Activated CD4-positive, alpha-beta T cell treated with anti-CD3 and anti-CD28 coated beads, Interleukin-2, amount 10 ng/mL, durations not matched to agents 7 days and 5 days (primary cell): ENCODE measurements at places on chromosomes 3 and 15.

- DNase-seq, result no peak
Measured at GRCh38 chr3:182755308-182755707, 38.0 kb upstream of the ATP11B start.

GRCh38 chr3:185732782-185733181 lies 92.1 kb downstream of the IGF2BP2 start:
- no peak for DNase-seq

- DNase-seq, result peak; percentile 77
Measured at GRCh38 chr3:194682694-194683310, 2.9 kb upstream of the FAM43A start.

GRCh38 chr3:167602041-167602440 lies 51.7 kb downstream of the WDR49 start:
- DNase-seq, result no peak

DNA sequence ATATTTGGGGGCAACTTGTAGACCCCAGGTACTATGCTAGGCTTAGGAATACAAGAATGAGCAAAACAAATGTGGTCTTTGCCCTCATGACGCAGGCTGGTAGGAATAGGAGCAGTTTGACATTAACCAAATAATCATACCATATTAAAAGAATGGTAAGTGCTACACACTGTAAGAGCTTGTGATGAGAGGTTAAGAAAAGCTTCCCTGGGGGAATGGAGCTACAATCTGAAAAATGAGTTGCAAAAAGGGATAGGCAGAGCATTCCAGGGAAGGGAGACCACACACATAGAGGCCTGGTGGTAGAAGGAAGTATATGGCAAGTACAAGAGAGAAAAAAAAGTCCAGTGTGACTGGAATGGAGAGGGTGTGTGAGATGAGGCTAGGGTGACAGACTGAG lies 37.3 kb downstream of the TMOD3 start:
- no peak for DNase-seq

DNA sequence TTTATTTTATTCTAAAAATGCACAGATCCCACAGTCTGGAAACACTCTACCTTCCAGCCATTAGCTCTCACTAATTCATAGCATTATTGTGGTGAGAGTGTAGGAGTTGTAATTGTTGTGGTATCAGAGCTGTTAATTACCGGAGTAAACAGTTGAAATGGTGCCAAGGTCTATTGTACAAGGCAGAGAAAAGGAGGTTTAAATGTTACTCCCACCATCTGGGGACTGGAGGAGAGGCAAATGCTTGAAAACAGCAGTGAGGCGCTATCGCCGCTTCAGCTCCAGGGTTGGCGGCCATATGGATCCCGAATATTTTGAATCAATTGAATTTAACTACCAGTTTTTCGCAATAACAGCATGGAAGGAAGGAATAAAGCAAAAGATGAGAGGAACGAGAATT lies 113.1 kb upstream of the C15orf61 start:
- DNase-seq, result no peak

DNA sequence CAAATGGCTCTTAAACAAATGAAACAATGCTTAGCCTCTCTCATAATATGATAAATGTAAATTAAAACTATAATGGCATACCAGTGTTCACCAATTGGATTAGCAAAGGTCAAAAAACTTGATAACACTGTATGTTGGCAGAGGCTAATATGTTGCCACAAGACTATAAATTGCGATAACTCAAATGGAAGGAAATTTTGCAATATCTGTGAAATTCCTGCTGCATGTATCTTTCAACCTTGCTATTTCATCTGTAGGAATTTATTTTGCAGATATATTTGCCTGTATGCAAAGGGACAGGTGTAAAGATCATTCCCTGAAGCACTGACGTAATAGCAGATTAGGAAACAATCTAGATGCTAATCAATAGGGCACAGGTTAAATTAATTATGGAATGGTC lies 191.4 kb upstream of the EIF1B start:
- no peak for DNase-seq

DNA sequence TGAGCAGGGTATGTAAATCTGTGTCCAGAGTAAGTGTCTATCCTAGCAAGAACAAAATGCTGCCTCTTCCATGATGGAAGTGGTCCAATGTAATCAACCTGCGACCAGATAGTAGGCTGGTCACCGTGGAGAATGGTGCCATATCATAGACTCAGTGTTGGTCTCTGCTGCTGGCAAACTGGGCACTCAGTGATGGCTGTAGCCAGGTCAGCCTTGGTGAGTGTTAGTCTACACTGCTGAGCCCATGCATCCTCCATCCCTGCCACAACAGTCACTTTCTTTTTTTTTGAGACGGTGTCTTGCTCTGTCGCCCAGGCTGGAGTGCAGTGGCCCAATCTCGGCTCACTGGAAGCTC lies 69.3 kb downstream of the CHRD start:
- DNase-seq, result no peak

- DNase-seq, result no peak
Measured at GRCh38 chr3:89101251-89101650, 6.2 kb upstream of the EPHA3 start.

- no peak for DNase-seq
Measured at GRCh38 chr3:193585530-193585929, 7.5 kb upstream of the OPA1 start.

DNA sequence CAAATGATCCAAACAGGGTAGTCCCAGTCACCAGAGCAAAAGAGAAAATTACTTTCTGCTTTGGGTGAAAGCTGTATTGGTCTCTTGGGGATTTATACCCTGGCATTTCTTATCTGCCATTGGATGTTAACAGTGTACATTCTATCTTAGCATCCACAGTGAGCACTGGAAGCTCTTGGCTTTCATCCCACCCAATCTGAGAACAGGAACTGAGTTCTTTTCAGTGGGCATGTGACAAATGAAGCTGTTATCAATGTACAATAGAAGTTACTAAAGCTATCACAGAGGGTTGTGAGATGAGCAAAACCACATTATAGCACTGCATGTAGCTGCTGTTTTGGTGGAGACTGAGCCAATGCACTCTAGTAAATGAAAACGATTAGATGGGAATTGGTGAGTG lies 300.7 kb downstream of the TUSC7 start:
- no peak for DNase-seq

DNA sequence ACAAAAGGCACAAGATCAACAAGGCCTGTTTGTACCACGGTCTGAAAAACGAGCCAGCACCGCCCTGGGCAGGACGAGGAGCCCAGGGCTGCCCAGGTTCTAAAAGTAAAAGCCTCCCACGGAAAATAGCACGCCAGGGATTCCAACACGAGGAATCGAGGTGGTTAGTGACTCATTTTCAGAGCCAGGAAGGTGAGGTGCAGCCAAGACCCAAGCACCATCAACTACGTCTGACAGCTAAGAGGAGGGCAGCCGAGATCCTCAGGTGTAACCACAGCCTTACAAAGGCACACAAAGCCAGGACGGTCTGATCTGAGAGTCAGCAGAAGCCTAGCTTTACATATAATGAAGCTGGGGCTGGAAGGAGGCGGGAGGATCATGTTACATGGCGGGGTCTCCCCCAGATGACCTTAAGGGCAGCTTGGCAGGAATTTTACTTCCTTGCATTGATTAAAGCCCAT lies 52.5 kb downstream of the ATP10A start:
- DNase-seq, result peak; percentile 31

- DNase-seq, result peak; percentile 19
Measured at GRCh38 chr3:51538115-51538458, 432 bp upstream of the RAD54L2 start.

DNA sequence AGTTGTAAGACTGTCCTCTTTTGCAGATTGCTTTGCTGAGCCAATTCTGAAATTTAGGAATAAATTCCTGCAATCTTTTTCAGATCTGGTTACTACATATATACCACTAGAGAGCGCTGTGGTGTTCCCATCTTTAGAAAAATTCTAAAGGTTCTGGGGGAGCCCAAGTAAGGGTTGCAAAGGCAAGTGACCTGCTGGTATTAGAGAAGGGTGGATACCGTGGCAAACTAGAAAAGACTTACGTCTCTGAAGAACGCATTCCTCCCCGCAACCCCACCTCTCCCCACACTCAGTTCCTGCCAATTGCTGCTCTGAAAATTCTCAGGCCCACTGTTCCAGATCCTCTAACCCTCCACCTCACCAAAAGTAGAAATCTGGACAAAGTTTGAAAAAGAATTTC lies 48.5 kb downstream of the EFHB start:
- DNase-seq, result peak; percentile 25

DNA sequence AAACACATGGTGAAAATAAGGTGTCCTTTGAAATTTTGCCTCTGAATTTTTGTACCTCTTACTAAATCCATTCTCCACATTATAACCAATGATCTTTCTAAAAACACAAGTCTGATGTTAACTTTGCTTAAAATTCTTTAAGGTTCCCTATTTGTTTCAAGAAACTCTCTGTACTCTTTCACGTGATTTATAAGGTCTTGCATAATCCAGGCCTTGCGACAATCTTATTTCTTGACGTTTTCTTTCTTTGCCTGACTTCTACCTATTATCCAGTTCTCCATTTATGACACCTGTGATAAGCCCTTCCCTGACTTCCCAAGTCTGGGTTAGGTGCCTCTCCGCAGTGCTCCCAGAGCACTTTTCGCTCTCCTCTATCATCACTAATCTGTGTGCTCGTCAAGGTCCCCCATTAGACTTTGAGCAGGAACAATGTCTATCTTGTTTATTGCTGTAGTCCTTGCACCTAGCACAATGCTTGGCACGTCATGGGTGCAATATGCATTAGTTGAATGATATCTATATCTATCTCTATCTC lies 24.3 kb upstream of the KPNA1 start:
- no peak for DNase-seq

DNA sequence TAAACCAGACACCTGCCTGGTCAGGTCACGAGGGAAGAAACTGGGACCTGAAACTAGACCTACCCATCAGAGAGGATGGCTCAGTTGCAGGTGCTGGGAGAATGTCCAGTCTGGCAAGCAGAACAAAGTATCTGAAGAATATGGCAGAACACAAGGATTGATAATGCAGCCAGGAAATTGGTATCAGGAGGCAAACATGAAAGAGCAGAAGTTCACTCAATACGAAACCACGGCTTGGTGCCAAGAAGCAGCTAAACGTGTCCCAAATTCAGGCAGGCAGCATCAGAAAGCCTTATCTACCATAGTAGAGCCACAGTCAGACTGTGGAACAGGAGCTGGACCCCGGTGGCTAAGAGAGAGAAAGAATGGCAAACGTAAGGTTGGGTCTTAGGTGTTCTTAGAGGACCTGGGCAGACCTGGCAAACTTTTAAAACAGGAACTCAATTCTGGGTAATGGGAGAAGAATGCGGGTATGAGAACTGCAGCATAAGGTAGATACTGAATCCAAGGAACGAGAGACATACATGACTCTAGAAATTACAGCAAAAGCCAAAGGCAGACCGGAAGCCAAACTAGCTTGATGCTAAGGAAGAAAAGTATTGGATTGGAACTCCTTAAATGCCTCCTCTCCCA lies 169.0 kb upstream of the NECTIN3 start:
- DNase-seq, result no peak

DNA sequence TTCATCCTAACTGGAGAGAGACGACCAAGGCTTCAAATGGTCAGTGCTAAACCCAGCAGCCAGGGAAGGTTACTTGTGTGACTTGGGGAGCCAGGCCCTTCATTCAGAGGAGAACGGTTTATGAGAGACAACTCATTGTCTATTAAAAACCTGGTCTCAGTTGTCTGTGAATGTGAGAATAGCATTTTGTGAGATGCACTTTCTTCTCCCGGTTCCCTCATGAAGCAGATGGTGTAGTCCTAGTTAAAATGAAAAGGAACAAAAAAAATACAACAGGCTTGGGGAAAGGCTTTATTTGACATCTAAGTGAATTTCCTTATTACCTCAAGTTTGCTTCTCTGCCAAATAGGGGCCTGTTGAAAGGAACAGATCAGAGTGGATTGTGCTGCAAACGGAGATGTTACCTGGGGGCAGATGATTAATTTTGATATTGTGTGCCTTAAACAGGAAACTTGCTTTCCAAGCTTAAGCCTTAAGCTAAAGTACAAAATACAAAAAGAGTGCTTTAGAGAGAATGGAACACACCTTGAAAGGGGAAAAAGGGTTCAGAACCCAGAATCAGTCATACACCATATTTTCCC lies 202.7 kb upstream of the BHLHE40 start:
- no peak for DNase-seq

- no peak for DNase-seq
Measured at GRCh38 chr3:136932978-136933772, 24.6 kb upstream of the IL20RB start.
